ENCODE measurements at places on chromosomes 2 and 18. TPM values are rescaled to one million over a fixed set of nuclear protein-coding genes. Genes with fewer than 3 reads are reported as not detected.

- DNase-seq: no peak
These were observed 11.5 kb downstream of the CD226 start for GRCh38 chr18:69936191-69936558.

Gene SERPINB5
- 0.14 TPM for total RNA-seq

Gene TMEM37
- 149 TPM for total RNA-seq

DNA sequence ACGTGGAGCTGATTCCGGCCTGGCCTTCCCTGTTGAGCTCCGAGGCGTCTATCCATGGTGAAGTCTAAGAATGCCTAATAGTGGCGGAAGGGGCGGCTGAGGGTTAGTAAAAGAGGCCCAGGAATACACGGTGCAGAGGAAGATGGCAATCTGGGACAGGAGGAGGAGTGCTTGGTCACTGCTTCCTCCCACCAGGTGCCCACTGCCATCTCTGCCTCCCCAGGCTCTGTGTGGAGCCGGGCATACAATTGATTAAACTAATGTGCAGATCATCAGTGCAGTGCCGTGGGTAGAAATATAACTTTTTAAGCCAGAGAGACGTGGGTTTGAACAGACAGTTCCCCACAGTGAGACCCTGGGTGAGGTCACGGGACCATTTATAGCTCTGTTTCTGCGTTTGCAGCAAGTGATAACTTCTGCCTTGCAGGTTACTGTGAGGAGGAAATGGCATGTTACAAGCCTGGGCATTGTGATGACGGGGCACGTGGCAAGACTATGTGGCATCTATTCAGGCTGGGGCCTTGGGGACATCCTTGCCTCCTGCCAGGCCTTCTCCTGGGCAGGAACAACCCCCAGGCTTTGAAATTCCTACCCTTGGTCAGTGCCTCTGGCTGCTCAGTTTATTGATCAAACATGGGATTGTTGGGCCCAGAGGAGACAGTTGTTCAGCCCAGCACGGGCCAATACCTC, 204.9 kb downstream of the ASB1 start:
- DNase-seq: no peak

GRCh38 chr2:27221166-27221565, 4.0 kb downstream of the CAD start:
- no peak for DNase-seq

GRCh38 chr2:226760412-226761194, 39.0 kb downstream of the IRS1 start:
- DNase-seq: no peak

Gene VWC2L
- total RNA-seq: not detected
